ENCODE measurements at places on chromosomes 12 and 14.

- no peak for DNase-seq
These were observed 335.2 kb downstream of the CEP128 start for GRCh38 chr14:80606347-80606772.

GRCh38 chr12:31928246-31929026 lies 30.8 kb upstream of the RESF1 start:
- DNase-seq = peak; percentile 49

GRCh38 chr14:90658541-90658967 lies 157.7 kb downstream of the TTC7B start:
- DNase-seq = peak; percentile 55

- no peak for DNase-seq
These were observed 201.8 kb downstream of the ESR2 start for GRCh38 chr14:64092338-64092737.

- DNase-seq = no peak
These were observed 171.8 kb downstream of the BTG1 start for GRCh38 chr12:91973813-91974212.

DNA sequence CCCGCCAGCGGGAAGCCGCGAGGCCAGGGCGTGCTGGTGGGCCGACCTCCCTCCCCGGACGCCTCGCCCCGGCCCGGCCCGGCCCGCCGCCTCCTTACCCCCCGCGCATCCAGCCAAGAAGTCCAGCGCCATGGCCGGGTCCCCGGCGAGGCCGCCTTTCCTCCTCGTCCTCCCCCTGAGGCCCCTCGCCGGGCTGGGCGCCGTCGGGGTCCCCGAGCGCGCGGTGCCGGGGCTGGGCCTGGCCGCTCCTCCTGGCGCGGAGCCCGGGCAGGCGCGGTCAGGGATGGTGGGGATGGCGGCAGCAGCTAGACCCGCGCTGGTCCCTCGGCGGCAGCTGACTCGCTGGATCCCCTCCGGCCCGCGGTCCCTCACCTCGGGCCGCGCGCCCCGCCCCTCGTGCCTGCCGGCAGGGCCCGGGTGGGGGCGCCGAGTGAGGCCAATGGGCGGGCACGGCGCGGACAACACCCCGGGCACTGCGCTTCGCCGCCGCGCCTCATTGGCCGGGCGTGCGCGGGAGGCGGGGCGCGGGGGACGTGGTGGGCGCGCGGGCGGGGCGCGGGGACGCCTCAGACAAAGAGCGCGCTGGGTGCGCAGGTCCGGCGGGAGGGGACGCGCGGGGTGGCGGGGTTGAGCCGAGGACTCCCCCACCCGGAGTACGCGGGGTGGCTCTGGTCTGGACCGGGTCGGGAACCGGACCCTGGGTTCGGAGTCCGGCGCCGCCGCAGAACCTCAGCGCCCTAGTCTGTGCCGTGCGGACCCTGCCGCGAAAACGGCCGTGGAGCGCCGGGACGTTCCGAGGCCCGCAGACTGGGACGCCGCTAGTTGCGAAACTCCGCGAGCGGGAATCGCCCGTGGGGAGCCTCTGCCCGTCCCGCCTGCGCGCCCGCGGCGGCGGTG lies at the start of gene SLC25A29:
SLC25A29 (minus strand) TSS at position 344 of the 897 bp plus-strand sequence; CDS start at position 132, 212 bp downstream.
- peak; percentile 55 for DNase-seq

DNA sequence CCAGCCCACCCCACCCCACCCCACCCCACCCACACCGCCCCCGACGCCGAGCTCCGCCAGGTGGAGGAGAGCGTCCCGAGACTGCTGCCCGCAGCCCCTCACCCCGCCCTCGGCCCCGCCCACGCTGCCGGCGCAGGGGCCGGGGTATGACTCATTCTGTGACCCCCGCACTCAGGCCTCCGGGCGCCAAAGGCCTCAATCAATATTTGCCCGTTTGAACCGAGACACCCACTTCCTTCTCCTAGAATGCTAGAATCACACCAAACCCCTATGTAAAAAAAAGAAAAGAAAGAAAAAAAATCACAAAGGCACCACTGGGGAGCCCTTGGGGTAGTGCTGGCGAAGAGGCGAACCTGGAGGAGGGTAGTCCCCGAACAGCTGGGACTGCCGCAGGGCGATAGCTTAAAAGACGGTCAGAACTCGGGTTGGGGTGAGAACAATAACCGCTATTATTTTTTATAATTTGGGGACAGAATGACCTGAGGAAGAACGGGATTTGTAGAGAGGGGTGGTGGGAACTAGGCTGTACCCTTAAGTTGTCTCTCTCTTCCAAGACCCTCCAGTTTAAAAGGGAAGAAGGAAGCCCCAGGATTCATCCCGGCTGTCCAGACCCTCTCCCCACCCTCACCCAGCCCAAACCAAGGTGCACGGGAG lies 894 bp downstream of the KRT8 start:
- peak; percentile 25 for DNase-seq

GRCh38 chr12:2057795-2058408 lies 5.1 kb downstream of the CACNA1C start:
- DNase-seq = no peak

DNA sequence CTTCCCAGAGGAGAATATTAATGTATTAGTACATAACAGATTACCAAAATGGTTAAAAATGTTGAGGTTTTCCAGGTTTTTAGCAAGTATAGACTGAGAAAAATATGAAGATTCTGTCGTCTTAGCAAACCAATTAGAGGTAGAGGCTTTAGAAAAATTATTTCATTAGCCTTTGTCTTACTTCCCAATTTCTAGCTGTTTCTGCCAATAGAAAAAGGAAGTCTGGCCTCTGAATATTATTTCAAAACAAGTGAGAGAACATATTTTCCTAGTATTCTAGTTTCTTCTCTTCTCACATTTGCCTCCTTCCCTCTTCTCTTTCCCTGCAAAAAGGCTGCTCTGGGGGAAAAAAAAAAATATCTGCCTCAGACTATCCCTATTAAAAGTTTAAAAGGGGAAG lies 16.4 kb downstream of the IPO8 start:
- no peak for DNase-seq

DNA sequence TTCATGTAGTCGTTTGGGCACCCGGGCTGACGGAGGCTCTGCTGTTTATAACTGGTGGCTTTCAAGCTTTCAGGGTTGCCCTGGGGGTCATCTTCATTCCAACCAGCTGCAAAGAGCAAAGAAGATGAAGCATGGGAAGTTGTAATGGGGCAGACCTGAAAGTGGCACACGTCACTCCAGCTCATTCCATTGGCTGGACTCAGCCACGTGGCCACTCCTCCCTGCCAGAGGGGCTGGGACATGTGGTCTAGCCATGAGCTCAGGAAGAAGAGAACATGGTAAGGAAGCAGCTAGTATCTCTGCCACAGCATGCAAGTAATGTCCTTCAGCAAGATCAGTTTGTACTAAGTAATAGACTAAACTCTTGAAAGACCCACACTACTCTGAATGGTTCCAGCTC lies 51.7 kb upstream of the FERMT2 start:
- no peak for DNase-seq

DNA sequence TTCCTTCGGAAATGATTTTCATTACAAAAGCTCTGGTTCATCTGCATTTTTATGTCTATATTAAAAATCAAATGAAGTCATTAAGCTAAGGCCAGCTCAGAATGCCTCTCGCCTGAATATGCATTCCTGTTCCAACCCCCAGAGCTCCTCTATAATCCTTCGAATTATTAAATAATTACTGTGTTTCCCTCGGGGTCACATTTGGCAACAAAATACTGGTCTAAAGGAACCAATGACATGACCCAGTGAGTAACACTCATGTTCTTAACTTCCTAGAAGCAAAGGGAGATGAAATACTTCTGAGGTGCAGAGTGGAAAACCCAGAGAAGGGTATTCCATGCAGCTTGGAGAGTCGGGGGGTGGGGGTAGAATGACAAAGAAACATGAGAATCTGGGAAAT lies 68.3 kb downstream of the FOXN3 start:
- DNase-seq = no peak

GRCh38 chr14:74955229-74956026 lies at the start of gene PGF:
TSS of gene PGF (minus strand) at chr14:74955597. CDS start at chr14:74955242, 355 bp downstream.
- DNase-seq = peak; percentile 24

DNA sequence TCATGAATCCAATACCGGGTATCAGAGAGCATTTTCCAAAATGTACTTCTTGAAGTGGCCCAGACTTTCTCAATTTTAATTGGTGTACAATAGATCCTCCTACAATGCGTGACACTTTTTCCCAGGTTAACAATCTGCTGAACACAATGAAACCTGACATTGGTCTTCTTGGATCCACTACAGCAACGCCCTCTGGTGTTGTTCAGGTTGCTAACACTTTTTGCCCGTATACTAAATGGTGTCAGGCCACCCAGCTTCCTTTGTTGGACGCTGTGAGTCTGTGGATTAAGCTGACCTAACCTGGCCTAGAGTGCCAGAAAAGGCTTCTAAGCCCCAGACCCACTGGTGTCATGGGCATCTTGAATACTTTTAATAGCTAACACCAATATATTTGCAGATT lies 89.2 kb downstream of the KCNK10 start:
- peak; percentile 18 for DNase-seq

DNA sequence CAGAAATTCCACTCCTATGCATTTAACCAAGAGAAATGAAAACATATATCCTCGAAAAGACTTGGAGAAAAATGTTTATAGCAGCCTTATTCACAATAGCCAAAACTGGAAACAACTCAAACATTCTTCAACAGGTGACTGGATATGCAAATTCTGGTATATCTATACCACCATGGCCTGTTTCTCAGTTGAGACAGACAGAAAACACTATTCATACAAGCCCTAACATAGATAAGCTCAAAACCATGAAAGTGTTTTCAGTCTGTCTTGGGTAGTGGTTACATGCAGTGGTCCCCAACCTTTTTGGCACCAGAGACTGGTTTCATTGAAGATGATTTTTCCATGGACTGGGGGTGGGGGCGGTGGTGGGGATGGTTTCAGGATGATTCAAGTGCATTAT lies 83.8 kb downstream of the SRGAP1 start:
- DNase-seq = no peak

DNA sequence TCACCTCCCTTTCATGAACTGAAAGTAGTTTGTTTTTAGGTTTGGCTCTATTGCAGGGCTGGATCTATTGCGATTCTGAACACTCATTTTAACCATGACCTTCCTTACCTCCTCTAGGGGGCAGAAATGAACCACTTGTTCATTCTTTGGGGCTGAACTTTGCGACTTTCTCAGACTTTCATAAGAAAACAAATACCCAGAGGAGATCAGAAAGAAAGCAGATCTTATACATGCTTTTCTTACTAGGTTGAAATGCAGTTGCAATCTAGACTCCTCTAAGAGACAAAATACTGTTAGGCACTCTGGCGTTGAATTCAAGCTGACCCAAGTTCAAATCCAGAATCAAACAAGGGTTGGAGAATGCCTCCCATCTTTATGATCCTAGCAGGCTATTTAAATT lies 32.6 kb upstream of the PLEKHG3 start:
- DNase-seq = no peak

DNA sequence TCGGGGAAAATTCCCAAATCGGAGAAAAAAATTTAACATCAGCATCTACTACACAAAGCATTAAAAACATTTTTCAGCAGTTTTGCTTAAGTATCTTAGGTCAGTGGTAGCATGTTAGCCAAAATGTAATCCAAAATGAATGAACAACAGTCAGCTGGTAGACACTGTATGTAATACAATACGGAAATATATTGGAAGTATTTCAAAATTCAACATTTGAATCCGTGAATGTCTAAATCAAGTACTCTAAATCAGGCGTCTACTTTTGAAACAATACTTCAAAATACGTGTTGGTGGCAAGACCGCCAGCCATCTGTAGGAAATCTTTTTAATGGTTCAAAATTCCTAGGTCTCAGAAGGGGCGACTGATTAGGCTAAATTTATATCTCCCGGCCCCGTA lies 1.1 kb downstream of the SCAF11 start:
- no peak for DNase-seq

GRCh38 chr12:111467857-111468241 lies 62.1 kb downstream of the SH2B3 start:
- DNase-seq = no peak

DNA sequence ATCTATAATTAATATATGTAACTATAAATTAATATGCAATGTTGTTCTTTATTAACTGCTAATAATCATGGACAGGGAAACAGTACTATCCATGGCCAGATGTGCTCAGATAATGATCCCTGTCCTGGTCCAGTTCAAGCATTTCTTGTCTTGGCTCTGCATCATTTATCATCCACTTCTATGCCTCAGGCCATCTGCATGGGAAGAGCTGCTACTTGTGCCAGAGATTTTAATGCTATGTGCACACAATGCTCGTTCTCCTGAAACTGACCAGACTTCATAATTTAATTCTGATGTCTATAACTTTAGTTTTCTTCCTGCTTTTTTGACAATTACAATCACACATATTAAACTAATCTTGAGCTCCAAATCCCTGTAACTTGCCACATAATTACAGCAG lies 11.2 kb upstream of the TMX1 start:
- DNase-seq = no peak

DNA sequence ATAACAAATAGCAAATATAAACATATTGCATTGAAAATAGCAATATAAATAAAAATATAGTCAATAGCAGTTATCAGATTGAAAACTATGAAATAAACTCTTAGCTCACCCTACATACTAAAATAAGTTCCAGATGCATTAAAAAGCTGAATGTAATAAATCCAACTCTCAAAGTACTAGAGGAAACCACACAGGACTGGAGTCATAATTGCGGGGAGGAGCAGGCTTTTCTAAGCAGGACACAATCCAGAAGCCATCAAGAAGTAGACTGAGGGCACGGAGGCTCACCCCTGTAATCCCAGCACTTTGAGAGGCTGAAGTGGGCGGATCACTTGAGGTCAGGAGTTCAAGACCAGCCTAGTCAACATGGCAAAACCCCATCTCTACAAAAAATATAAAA lies 22.2 kb downstream of the GSC start:
- no peak for DNase-seq

DNA sequence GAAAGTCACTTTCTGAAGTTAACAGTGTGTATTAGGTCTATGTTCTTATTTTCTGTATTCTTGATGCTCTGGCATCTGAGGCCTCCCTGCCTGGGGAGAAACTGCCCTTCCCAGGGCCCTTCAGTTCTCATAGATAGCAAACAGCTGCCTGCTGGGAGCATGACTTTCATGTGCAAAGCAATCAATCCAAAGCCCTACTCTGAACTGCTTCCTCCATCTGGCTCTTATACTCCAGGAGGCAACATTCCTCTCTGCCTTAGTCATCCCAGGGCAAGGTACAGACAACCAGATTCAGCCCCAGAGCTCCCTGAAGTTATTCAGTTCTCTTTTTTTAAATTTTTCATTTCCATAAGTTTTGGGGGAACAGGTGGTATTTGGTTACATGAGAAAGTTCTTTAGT lies 41.7 kb upstream of the RIN3 start:
- no peak for DNase-seq

- no peak for DNase-seq
These were observed 390 bp downstream of the JKAMP start for GRCh38 chr14:59484639-59485175.

GRCh38 chr12:85836197-85837090 lies at the start of gene RASSF9:
TSS of gene RASSF9 (minus strand) at chr12:85836409. CDS start at chr12:85836201, 208 bp downstream.
- DNase-seq = no peak

- peak; percentile 72 for DNase-seq
These were observed 82.8 kb downstream of the BORCS5 start for GRCh38 chr12:12439636-12440035.

Measured in activated naive CD4-positive, alpha-beta T cell treated with anti-CD3 and anti-CD28 coated beads for 36 hours (primary cell).